CD4-positive, alpha-beta T cell treated with Interleukin-4 for 4 hours (primary cell): ENCODE measurements at places on chromosomes 7 and 10.

DNA sequence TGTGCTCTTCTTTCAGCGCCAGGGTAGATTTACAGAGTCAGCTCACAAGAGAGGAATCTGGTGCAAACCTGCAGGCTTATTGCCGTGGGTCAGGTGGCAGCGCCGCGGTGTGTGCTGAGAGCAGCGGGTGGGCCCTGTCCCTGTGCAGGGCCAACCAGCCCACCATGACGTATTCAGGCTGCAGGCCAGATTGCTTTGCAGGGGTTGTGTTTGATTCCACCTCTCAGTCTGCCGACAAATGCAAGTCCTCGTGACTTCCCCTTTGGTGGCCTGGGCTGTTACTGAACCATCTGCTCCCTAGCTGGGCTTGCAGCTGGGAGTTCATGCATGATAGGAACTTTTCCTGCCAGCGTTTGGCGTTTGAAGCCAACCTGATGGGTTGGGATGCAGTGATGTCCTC, 66.7 kb upstream of the LEP start:
- DNase-seq = no peak

- peak; percentile 22 for DNase-seq
Measured at GRCh38 chr10:26780793-26781601, 79.8 kb downstream of the ABI1 start.

DNA sequence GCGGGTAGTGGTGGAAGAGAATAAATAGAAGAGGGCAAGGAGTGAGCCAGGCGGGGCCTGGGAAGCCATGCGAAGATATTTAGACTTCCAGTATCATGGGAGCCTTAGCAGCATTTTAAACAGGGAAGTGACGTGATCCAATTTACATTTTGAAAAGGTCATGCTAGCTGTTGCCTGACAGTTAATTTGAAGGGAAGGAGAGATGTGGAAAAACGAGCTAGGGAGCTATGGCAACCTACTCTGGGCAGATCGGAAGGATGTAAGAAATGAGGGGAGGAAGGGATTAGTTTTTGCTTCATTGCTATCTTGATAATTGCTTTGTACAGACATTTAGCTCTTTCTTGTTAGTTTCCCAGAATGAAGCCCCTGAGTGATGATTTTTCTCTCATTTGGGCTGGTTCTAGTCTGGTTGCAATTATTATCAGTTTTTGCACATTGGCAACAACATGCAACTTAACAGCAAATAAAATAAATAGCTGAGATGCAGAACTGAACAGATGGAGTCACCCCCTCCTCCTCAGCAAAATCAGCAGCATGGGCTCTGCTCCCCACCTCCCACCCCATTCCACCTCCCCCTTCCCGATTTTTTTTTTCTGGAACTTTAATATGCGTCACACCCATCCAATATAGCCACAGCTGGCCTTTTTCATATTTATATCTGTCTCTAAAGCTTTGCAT, 13.0 kb upstream of the CALU start:
- DNase-seq = no peak

DNA sequence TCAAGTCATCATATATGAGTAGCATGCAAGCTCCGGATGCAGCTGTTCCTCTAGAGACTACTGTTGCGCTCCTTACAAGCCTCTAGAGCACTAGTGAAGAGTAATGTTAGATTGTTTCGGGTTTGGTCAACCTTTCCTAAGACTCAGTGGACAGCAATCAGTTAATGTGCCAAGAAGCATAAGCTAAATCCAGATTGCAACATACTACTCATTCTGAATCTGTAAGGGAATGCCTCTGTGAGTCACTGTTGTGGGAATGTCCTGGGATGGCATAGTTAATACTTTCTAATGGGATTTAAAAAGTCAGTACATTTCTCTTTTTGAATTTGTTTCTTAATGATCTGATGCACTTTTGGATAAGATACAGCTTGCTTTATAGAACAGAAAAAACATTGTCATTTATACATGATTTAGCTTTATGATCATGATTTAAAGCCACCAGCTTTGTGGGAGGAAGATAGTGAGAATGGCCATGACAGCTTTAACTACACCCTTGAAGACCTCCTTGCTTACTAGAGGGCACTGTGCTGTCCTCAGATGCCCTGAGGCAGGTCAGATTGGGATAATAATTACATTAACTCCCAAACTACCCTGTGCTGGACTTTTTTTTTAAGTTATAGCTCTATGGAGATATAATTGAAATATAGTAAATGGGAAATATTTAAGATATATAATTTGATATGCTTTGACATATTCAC, 138.4 kb downstream of the SDK1 start:
- DNase-seq = no peak

GRCh38 chr10:132905661-132906060, 36.7 kb downstream of the CFAP46 start:
- DNase-seq = no peak

DNA sequence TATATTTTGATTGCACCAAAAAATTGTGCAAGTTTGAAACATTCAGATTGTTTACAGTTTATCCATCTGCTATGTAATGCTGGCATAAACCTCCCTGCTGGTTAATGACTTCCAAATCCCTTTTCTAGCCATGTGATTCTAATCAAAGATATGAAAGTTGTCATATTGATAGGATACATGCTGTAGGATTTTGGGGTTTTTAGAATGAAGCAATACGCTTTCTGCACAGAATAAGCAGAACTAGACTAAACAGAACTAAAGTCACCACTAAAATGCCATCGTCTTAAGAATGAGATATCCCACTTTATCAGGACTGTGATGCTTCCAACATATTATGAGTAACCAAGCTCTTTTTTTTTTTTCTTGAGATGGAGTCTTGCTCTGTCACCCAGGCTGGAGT, 856 bp downstream of the SSMEM1 start:
- DNase-seq = no peak
